T-helper 2 cell treated with Interferon-gamma antibody and Interleukin-4, amounts not matched to agents 5 μg/mL and 100 μg/mL, for 36 hours (primary cell): ENCODE measurements at places on chromosomes 5 and 9.
A peak's percentile ranks its signal among the peaks of the same experiment; 100 is the strongest.

DNA sequence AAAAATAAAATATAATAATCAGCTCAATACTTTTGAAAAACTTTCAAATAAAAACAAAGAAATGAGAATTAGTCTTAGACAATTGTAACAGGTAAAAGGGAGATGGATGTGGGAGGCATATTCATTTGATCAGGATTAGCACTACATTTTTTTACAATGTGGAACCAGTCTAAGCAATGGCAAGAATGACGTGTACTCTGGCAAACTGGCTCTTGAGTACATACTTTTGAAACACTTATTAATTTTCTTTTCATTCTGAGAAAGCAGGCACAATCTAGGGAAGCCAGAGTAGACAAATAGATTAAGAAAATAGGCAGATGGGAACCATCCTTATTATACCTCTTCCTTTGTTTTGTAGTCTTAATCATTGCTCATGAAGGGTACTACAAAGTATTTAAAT, 79.7 kb downstream of the MEF2C start:
- DNase-seq: no peak

- DNase-seq: no peak
Measured at GRCh38 chr5:8845296-8845695, 700.6 kb downstream of the SEMA5A start.

DNA sequence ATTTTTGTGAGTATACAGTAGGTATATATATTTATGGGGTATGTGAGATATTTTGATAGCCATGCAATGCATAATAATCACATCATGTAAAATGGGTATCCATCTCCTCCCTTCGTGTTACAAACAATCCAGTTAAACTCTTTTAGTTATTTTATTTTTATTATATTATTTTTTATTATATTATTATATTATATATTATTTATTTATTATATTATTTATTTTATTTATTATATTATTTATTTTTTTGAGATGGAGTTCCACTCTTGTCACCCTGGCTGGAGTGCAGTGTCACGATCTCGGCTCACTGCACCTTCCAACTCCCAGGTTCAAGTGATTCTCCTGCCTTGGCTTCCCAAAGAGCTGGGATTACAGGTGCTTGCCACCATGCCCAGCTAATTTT, 138.6 kb downstream of the WDR70 start:
- DNase-seq: no peak

DNA sequence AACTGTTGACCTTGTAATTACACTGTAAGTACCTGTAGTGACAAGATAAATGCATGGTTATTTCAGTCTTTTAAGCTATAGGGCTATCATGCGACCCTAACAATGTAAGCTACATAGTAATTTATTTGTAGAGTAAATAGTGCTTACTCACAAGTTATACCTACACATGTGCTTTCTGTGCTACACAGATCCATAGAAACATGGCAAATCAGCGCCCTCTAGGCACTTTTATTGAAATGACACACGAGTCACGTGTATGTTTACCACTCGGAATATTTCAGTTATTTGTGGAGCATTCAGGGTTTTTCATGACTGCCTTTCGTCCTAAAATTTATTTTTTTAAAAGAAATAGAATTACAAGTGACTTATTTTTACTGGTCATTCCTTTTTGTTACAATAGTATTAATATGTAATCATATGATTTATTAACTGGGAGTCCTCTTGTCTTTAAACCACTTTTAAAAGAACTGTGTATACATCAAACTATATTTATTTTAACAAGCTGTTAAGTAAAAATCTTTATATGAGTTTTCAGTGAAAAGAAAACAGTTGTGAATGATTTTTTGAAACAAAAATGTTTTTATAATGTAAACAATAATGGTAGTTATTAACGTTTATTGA, 1242.3 kb upstream of the WWC1 start:
- no peak for DNase-seq

- no peak for DNase-seq
Measured at GRCh38 chr5:151772846-151773561, 1.2 kb downstream of the G3BP1 start.

GRCh38 chr5:95668728-95669127, 14.1 kb downstream of the SPATA9 start:
- DNase-seq: no peak

DNA sequence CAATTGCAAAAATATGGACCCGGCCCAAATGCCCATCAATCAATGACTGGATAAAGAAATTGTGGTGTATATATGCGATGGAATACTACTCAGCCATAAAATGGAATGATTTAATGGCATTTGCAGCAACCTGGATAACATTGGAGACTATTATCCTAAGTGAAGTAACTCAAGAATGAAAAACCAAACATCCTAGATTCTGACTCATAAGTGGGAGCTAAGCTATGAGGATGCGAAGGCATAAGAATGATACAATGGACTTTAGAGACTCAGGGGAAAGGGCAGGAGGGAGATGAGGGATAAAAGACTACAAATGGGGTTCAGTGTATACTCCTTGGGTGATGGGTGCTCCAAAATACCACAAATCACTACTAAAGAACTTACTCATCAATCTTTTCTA, 247.6 kb upstream of the FBXL7 start:
- DNase-seq: no peak

DNA sequence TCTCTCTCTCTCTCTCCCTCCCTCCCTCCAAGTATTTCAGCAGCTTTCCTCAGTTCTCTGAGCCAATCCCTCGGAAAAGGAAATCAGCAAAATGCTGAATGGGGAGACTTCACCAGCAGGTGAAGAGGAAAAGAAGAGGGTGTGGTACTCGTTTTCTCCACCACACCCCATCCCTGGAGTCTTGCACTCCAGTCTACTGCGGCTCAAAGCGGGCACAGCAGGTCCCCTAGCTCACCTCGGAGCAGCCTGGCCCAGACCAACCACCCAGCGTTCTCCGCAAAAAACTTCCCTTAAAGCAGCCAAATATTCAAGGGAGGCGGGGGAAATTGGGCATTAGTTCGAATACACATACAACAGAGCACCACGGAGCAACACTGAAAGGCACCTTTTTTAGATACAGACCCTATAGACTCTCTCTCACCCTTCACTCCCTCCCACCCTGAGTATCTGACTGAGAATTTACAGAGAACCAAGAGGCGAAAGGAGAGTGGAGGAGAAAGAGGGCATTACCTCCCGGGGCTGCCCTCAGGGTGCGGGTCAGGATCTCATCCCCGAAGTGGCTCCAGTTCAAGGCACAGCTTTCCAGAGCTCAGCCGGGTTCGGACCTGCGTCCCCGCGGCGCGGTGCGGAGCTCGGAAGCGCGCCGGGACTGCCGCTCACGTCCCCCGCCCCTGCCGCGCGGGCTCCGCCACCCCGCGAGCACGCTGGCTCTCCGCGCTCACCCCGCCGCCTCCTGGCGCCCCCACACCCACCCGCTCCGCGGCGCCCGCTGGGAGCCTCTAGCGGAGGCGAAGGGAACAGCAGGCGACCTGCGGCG, 1638.5 kb upstream of the C9orf72 start:
- DNase-seq: peak; percentile 16

DNA sequence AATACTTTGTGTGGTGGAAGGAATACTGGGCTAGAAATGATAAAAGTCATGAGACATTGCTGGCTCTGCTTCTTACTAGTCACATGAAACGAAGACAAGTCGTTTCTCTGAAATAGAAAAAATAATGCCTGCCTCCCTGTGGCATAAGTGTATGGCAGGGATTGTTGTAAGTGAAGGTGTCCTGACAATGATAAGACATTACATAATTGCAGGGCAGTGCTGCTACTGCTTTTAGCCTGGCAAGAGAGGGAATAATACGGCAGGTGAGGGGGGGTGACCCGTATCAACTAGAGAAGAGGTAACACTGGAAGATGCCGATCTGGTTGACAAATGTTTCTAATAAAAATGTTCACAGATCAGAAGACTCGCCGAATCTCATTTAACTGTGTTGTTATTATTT, 314.3 kb downstream of the KIAA0825 start:
- DNase-seq: no peak

- DNase-seq: no peak
Measured at GRCh38 chr5:10538789-10539686, 24.8 kb upstream of the ANKRD33B start.

DNA sequence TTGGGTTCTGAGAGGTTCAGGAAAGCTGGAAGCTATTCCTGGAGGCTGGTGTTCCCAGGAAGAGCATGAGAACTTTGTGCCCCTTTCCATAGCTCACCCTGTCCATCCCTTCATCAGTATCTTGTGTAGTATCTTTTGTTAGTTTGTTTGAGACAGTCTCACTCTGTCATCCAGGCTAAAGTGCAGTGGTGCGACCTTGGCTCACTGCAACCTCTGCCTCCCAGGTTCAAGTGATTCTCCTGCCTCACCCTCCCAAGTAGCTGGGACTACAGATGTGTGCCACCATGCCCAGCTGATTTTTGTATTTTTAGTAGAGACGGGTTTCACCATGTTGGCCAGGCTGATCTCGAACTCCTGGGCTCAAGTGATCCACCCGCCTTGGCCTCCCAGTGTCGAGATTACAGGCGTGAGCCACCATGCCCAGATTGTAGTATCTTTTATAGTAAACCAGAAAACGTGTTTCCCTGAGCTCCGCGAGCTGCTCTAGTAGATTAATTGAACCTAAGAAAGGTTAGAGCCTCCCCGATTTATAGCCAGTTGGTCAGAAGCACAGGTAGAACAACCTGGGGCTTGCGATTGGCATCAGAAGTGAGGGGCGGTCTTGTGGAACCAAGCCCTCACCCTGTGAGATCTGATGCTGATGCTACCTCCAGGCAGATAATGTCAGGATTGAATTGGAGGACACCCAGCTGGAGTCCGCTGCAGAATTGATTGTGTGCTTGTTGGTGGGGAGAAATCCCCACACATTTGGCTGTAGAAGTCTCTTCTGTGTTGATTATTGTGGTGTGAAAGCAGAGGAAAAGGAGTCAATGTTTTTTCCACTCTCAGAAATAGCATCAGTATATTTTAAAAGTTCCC, 32.3 kb downstream of the ATP6V0E1 start:
- no peak for DNase-seq

GRCh38 chr5:137072361-137073115, 426.6 kb downstream of the SPOCK1 start:
- DNase-seq: no peak

GRCh38 chr9:129838707-129839259, 3.5 kb downstream of the USP20 start:
- DNase-seq: peak; percentile 71

- no peak for DNase-seq
Measured at GRCh38 chr9:70046274-70047070, 2.8 kb downstream of the MAMDC2 start.

DNA sequence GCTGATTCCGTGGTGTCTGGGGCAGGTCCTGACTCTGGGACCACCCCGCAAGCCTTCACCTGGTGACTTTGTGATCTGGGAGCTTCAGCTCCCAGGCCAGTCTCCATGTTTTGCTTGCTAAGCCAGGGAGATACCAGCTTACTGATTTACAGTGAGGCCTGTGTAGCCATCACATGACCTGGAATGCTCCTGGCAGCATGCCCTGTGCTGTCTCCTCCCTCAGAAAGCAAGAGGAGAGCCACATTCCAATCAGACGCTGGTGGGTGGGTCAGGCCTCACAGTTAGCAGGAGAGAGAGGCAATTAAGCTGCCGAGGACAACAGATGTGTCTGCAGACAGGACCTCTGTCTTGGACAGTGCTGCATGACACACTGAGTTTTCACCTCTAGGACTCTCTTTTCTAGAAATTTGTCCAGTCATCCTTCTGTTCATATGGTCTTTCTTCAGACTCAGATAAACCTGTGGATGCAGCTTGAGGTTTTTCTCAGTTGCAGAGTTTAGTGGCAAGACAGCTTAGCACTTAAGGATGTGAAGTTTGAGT, 24.4 kb upstream of the GRPEL2 start:
- no peak for DNase-seq

GRCh38 chr5:88536146-88536545, 267.5 kb upstream of the TMEM161B start:
- DNase-seq: no peak

DNA sequence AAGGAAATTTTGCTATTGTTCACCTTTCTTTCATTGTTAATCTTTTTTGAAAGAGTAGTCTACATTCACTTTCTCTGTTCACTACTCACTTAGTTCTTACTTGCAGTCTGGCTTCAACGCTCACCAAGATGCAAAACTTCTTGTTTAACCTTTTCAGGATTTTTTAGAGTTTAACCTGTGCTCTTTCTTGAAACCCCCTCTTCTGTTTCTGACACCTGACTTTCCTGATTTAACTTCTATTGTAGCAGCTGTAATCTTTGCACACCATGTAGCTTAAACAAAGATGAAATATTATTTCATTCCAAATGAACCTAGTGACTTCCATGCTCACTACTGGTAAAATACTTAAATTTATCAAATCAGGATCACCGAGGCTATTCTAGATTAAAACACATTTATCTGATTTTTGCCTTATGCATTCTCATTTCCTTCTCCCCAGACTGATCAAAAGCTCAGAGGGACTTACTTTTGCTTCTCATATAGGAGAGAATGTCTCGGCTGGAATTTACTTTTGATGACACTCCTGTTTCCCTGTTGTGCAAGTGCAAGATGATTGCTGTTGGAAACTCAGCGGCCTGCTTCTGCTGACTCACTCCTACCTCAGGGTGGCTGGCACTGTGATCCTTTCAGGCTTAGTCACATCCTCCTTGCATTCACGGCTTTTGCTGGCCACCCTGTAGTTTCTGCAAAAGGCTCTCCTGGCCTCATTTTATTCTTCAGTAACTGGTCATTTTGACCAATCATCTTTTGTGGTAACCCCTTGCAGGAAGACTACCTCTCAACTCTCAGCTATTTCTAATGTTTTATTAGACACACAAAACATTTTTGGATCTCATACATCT, 109.3 kb upstream of the IFNE start:
- DNase-seq: peak; percentile 65

DNA sequence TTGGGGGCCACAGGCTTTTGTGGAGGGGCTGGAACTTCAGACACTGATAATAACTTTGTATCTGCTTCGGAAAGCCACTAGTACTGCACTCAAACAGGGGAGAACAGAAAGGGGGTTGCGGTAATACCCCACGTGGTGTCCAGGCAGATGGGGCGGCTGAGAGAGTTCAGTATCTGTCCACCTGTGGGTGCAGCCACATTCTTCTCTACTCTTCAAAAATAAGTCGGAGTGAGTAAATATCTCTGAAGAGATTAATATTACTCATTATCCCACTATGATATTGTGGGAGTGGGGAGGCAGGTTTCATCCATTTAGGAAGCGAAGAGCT, 102.1 kb upstream of the SSBP2 start:
- DNase-seq: no peak

DNA sequence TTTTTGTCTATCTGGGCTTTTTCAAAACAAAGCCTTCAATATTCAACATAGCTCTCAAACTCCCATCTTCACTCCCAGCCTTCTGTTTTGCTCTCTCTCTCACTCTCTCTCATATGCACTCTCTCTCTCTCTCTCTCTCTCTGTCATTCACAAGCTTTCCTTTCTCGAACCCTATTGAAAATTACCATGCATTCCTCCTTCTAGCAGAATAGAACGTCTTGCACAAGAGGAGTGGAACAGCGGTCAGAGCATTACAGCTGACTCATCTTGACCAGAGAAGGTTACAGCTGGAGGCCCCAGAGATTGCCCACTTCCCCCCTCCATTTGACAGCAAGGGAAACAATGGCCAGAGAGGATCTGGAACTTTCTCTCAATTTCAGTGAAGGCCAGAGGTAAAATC, 51.0 kb upstream of the LIFR start:
- no peak for DNase-seq

- no peak for DNase-seq
Measured at GRCh38 chr5:170875811-170876210, 14.0 kb downstream of the RANBP17 start.

- no peak for DNase-seq
Measured at GRCh38 chr9:120569556-120569955, 10.4 kb downstream of the CDK5RAP2 start.
